ENCODE measurements at places on chromosomes 7 and 10. TPM values are rescaled to one million over a fixed set of nuclear protein-coding genes. Genes with fewer than 3 reads are reported as not detected.

DNA sequence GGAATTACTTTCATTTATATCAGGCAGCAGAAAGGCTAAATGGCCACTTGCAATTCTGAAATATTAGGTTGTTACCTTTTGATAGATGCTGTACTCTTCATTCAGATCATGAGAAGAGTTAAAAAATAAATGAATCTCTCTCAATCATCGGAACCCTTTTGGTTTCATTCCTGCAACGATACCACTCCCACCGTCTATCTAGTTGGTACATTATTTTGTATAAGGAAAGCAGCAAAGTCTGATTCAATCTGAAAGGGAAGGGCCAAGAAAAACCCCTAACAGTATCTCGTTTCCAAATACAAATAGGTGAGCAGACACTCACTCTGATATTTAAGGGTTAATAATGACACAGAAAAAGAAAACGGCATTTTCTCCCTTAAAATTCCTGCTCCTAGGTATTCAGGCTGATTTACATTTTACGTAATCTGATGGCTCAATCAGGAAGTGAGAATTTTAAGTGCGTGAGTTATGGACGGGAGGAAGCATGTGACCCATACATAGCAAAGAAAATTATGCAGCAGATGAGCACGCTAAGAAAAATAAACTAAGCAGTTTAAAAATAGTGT, 209.4 kb upstream of the KLF14 start:
- DNase-seq = no peak
- no peaks in the 10 kb centered on the region for H3K4me1 ChIP-seq
- peak overlapping the region; percentile 94 for H3K27ac ChIP-seq
- peak overlapping the region; percentile 8 for H3K4me3 ChIP-seq
- no peaks in the 10 kb centered on the region for H3K27me3 ChIP-seq
- H3K36me3 ChIP-seq = no peaks in the 10 kb centered on the region

DNA sequence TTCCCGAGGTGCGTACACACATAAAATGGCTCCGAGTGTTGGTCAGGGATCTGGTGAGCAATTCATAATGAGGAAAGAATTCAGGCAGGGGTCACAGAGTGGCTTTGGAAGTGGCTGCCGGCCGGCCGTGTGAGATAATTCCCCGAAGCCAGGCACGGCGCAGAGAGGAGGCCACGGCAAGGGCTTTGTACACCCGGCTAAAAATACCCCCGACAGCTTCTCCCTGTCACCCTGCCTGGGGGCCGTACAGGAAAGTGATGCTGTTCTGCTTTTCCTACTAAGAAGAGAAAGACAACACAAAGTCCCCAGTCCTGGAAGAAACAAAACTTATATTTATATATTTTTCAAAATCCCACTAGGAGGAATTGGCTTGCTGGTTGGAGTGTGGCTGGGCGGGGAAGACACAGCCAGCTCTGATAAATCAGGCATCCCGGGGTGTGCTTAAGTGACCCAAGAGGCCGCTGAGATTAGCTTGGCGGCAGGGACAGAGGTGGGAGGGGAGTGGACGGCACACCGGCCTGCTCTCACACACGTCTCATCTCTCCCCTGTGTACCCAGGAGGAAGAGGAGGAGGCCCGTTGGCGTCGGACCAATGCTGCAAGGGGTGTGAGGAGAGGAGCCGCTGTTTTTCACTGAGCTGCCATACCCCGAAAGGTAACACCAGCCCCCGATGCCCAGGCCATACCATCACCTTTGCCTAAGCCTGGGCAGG, 70.5 kb downstream of the ZMIZ1 start:
- no peak for DNase-seq
- H3K27me3 ChIP-seq = no peaks in the 10 kb centered on the region
- H3K27ac ChIP-seq = peak overlapping the region; percentile 69
- H3K4me1 ChIP-seq = peaks cover 9% of the 10 kb centered on the region
- H3K36me3 ChIP-seq = no peaks in the 10 kb centered on the region
- no peak overlapping the region for H3K4me3 ChIP-seq

DNA sequence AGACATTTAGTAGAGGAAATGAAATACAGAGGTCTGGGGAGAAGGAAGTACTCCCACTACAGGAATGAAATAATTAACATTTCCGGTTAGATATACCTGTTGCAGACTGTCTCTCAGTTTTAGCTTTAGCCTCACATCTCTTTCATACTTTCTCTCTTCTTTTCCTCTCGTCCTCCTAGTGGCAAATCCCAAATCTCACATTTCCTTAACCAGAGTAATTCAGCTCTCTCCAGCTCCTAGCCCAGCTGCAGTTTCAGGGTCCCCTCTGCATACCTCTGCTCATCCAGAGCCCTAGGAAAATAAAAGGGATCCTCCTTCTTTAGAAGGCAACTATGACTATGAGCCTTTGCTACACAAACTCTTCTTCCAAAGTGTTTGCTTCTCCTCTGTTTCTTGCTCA, 643.2 kb downstream of the PHTF2 start:
- no peaks in the 10 kb centered on the region for H3K27me3 ChIP-seq
- H3K4me3 ChIP-seq = no peak overlapping the region
- no peaks in the 10 kb centered on the region for H3K36me3 ChIP-seq

DNA sequence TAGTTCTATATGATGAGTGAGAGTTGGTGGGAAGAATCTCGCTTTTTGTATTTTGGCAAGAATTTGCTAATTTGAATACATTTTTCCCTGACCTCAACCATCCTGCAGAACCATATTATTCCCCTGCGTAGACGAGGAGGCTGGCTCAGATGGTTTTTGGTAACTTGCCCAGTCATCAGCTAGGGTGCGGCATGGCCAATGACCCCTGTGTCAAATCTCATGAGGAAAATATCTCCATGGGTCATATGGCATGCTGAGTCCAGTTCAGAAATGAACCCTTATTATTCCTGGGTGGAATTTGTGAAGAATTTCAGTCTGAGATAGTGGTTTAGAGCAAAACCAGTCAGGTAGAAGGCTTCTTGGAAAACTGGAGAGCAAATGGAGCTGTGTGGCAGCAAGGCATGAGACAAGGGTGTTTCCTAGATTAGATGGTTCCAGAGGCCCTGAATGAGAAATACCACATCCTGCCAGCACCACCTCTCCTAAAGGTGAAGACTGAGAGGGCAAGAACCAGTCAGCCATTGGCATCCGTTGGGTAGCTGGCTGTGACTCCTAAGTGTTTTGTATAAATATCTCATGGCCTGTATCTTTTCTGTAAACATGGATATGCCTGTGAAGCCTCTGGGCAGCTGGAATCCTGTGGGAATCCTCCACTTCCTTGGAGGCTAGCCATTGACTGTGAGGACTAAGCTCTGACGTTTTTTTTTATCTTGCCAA, 5.8 kb upstream of the UPP1 start:
- H3K36me3 ChIP-seq = no peaks in the 10 kb centered on the region
- no peaks in the 10 kb centered on the region for H3K27me3 ChIP-seq
- no peak overlapping the region for H3K4me3 ChIP-seq

DNA sequence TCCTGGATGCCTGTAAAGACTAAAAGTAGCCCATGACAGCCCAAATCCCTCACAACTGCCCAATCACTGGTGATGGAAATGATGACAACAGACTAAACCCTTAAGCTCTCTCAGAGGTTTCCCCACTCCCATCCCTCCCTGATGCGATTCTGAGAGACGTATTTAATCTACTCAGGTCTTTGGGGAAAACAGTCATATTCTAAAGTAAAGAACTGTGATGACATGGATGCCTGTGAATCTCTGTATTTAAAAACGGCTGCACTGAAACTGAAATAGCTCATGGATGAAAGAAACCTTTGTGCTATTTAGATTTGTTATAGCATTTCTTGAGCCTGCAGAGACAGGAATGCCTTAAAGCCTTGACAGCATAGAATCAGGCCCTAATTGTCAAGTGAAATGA, 28.5 kb downstream of the VPS41 start:
- no peaks in the 10 kb centered on the region for H3K4me1 ChIP-seq
- no peaks in the 10 kb centered on the region for H3K27me3 ChIP-seq
- no peak for DNase-seq
- H3K27ac ChIP-seq = no peak overlapping the region
- H3K36me3 ChIP-seq = no peaks in the 10 kb centered on the region
- H3K4me3 ChIP-seq = no peak overlapping the region

DNA sequence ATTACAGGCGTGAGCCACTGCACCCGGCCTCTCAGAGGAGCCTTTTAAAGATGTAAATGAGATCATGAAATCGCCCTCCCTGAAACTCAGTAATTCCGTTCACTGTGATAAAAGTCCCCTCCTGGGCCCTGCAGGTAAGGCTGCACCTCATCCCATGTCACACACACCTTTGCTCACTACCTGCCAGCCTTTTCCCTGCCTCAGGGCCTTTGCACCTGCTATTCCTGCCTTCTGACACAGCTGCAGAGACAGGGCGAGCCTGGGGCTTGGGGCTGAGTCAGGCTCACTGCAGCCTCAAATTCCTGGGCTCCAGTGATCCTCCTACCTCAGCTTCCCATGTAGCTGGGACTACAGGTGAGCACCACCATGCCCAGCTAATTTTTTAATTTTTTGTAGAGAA, 118.8 kb downstream of the MYL10 start:
- H3K27ac ChIP-seq = no peak overlapping the region
- no peak for DNase-seq
- no peaks in the 10 kb centered on the region for H3K27me3 ChIP-seq
- H3K36me3 ChIP-seq = no peaks in the 10 kb centered on the region

DNA sequence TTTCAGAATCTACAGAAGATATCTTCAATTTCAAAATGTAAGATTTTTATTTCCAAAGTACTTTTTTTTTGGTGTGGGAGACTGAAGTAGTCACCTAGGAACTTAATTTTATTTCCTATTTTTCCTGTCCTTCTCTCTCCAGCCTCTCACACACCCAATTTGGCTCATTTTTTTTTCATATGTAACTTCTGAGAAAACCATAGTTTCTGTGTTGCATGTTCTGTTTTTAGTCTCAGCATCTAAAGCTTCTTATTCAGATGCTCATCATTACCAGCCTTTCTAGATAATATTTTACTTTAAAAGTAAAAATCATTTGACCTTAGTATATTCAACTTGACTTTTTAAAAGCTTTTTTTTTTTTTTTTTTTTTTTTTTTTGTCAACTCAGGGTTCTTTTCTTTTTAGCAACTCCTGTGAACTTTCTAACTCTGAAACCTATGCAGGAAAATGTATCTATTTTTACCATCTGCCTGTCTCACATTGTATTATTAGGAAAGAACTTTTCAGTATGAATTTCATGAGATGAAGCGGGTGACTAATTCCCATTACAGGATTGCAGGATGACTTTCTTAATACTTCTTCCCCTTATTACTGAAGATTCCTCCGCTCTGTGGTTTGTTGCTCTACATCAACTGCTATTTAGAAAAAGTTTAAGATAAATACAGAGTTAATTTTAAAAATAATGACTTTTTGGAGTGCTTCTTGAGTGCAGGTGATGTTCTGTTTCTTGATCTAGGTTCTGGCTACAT, 73.6 kb upstream of the LSM8 start:
- no peak for DNase-seq
- no peak overlapping the region for H3K4me3 ChIP-seq
- H3K4me1 ChIP-seq = no peaks in the 10 kb centered on the region

DNA sequence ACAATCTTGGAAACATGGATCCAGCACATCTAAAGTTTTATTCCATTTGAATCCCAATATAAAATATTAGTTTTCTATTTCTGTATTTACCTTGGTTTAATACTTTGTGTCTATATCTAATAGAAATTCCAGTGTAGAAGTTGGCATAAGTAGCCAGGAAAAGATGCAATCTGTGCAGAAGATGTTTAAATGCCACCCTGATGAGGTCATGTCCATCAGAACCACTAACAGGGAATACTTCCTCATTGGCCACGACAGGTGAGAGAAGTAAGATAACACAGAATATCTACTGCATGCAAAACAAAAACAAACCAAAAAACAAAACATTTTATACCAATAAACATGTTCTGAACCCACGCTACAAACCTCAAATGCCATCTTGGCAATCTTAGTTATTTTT, 15.7 kb downstream of the PLEKHS1 start:
- no peaks in the 10 kb centered on the region for H3K4me1 ChIP-seq
- no peaks in the 10 kb centered on the region for H3K27me3 ChIP-seq
- H3K36me3 ChIP-seq = no peaks in the 10 kb centered on the region
- DNase-seq = no peak
- no peak overlapping the region for H3K4me3 ChIP-seq
- H3K27ac ChIP-seq = no peak overlapping the region

DNA sequence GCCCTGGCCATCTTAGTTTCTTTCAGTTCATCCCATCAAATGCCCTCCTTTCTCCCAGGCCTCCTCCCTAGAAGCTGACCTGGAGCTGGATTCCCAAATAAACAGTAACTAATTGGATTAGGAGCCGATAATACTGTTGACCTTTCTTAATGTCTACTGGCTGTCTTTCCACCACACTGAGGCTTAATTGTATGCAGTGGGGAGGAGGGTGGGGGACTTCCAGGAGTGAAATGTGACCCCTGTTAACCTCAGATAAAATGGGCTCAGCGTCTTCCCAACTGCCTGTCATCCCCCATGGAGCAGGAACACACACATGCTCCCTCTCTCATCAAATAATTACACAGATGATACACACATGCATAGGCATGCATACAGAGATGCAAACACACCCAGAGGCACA, 53.7 kb upstream of the LBX1 start:
- no peak overlapping the region for H3K27ac ChIP-seq
- no peaks in the 10 kb centered on the region for H3K36me3 ChIP-seq
- no peak for DNase-seq
- no peaks in the 10 kb centered on the region for H3K27me3 ChIP-seq

DNA sequence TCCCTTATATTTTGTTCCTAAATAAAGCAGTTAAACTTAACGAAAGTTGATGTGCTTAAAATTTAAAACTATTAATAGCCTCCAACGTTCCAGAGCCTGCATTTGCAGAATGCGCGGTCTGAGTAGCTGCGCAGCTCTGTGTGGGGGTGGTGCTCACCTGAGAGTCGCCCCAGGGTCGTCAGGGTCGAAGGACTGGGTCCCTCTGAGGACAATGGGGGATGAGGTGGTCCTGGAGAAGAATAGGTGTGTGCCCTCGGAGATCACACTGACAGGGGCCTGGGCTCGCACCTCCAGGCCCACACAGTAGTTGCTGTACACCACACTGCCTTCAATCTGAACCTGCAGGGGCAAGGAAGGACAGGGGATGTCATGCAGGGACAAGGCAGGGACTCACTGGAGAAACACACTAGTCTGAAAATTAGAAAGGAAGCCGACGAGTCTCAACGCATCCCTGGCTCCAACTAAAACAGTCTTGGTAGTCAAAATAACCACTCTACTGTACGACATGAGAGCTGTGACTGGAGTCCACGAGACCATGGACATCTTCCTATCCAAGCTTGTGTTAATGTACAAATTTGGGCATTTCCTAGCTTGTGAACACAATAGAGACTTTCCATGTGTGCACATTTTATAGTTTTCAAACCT, 54.4 kb downstream of the PKD1L1 start:
- H3K4me1 ChIP-seq = no peaks in the 10 kb centered on the region
- H3K4me3 ChIP-seq = no peak overlapping the region
- H3K27me3 ChIP-seq = no peaks in the 10 kb centered on the region
- H3K36me3 ChIP-seq = no peaks in the 10 kb centered on the region
- no peak for DNase-seq

The CDNF gene
- 5.1 TPM for total RNA-seq

The VPS37D gene
- 3.8 TPM for total RNA-seq

The AKR1C4 gene
- total RNA-seq = not detected

The BICC1 gene
- 35.5 TPM for total RNA-seq
